ENCODE measurements at places on chromosomes 3 and 15.

GRCh38 chr3:20478436-20478835, 292.4 kb upstream of the SGO1 start:
- no peak for DNase-seq

GRCh38 chr15:31452595-31453557, 126.2 kb downstream of the KLF13 start:
- DNase-seq, result no peak

- DNase-seq, result no peak
Observed at GRCh38 chr3:187319699-187320302, 28.3 kb upstream of the MASP1 start.

GRCh38 chr3:195154793-195155535, 116.0 kb downstream of the XXYLT1 start:
- DNase-seq, result peak; percentile 30

DNA sequence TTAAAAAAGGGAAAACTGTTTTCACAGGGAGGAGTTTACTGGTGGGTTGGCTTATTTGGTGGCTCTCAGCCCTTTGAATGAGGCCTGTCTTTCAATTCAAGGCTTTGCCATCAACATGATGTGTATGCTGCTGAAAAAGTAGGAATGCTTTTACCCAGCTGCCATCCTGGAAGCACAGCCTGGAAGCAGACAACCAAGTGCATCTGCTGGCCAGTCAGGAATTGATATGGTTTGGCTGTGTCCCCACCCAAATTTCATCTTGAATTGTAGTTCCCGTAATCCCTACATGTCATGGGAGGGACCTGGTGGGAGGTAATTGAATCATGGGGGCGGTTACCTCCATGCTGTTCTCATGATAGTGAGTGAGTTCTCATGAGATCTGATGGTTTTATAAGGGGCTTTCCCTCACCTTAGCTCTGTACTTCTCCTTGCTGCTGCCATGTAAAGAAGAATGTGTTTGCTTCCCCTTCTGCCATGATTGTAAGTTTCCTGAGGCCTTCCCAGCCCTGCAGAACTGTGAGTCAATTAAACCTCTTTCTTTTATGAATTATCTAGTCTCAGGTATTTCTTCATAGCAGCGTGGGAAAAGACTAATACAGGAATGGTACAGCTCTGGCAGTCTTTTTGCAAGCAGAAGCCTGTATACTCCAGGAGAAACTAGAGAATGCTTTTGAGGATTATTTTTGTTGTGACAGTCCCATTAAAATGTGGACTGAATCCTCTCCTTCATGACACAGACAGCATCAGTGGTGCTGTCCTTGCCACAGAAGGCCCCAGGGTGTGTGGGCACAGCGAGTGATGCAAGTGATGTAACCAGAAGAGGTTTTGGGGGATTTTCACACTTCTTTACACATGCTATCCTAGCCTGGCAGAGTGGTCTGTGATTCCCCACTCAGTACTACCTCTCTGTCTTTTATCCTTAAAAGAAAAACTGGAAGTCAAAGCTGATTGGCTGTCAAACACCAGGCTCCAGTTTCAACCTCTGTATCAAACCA, 20.0 kb downstream of the PLCL2 start:
- DNase-seq, result no peak

DNA sequence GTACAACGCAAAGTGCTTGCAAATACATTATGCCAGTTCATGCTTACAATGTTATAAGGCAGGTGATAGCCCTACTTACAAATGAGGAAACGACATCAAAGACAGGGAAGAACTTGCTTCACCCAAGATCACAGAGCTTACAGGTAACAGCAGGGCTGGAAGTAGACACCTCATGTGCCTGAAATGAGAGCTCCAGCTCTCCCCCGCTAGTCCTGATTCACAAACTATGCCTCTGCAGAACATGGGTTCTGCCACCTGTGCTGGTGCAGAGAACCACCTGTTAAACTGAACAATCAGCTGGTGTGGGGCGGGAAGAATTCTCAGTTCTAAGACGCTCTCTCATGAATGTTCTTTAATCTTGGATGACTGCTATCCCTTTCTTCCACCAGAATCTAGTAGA, 7.4 kb downstream of the RBSN start:
- DNase-seq, result no peak

GRCh38 chr3:37466660-37467359, 292.4 kb upstream of the LRRFIP2 start:
- DNase-seq, result no peak

DNA sequence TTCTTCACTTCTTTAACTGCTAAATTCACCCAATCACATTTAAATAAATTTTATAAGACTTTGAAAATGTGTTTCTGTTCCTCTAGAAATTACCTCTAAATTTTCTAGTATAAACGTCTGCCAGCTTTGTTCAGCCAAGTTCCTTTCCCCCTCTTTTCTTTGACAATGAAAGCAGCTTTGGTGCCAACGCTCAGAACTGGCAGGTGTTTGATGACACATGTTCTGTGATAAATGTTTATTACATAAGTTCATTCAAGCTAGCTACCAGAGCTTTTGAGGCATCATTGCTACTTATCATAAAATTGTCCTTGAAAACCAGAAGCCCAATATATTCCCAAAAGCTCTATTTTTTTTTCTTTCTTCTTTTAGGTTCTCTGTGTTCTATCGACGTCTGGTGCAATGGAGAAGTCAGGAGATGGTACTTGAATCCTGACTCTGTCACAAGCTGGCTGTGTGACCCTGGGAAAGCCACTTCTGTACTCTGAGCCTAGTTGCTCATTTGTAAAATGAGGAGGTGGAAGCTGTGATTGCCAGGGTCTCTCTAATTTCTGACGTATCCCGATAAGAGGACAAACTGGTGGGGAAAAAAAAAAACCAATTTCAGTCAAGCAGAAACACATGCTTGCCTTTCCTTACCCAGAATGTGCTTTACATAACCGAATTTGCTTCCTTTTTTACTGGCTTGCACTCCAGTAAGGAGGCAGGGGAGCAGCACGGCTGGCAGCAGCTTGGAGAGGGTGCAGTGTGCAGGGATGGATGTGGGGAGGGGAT, 187.1 kb upstream of the LPP start:
- DNase-seq, result no peak

DNA sequence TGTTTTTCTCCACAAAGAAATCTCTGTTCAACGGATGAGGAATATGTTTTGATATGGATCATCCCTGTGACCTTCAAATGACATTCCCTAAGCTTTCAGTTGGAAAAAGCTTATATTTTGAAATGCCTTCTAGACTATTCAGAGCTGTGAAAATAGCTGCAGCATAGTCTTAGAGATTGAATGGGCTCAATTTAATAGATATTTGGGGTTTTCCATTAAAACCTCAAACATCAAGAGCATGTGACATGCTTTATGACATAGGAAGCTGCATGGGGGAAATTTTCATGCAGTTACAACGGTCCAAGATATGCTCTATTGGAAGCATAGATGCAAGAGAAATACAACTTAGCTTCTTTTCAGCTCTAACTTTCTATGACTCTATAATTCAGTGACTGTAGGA, 102.8 kb downstream of the LSAMP start:
- no peak for DNase-seq

DNA sequence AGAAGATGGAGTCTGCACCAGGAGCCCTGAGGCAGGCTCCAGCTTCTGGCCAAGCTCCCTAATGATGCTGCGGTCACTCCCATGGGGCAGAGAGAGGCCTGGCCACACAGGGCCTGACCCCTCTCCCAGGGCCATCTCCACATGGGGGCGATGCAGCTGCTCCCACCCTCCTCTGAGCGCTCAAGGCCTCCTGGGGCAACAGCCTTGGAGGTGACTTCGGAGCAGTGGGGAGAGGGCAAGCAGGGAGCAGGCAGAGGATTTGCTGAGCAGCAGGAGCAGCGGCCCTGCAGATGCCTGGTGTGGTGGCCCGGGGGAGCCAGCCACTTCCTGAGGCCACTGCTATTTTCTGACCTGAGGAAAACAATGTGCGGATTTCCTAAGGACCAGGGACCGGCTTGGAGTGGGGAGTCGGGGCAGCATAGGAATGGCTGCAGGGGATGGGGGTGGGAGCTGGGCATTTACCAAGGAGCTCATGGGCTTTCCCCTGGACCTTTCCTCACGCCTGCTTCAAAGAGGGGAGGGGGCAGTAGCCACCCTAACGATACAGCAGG, 81.6 kb upstream of the RPL32 start:
- DNase-seq, result no peak

DNA sequence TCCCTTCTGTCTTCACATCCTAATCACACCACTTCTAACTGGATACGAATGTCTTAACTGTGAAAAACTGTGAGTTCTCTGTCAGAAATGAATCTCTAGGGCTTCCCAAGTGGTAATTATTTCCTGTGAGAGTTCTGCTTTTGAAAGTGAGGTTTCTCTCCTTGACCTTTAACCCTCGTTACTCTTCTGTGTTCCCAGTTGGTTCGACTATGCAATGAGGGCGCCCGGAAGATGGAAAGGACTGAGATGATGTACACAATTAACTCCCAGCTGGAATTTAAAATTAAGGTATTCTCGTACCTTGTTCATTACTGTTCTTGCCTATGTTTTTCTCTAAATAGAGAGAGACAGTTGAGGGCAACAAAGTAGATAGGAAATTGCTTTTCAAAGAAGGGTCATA, 96.5 kb downstream of the ARHGEF26 start:
- DNase-seq, result no peak

- DNase-seq, result no peak
Observed at GRCh38 chr3:94686208-94686607, 623.3 kb downstream of the NSUN3 start.

- no peak for DNase-seq
Observed at GRCh38 chr3:36923523-36923943, 21.3 kb downstream of the TRANK1 start.

DNA sequence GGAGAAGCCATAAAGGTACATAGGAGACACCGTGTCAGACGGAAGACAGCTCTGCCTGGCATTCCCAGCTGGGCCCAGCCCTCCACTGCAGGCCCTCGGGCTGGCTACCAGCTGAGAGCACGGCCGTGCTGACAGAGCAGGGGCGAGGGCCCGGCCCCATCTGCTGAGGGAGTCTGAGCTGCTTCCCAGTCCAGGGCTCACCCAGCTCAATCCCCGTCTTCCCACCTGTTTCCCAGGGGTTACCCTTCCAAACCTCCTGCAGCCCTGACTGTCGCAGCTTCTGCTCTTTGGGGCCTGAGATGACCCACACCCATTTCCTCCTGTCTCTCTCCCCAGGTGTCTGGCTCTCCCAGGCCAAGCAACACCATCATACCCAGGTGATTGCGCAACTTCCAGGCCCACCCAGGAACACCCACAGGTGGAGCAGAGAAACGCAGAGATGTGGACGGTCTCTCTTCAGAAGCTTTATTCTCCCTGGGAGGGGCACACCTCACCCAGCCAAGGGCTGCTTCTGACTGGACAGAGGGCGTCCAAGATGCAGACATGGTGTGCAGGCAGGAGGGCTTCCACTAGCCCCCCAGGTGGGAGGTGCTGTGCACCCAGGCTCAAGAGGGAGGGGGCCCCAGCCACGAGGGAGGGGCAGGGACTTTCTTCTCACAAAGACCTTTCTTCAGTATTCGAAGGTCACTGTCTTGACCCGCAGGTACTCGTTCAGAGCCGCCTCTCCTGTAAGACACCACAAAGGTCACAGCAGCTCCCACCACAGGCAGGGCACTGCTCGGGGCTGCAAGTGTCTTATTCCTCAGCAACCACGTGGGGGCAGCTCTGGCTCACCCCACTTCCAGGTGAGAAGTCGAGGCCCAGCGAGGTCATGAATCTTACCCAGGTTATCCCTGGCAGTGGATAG, 19.4 kb upstream of the SLC41A3 start:
- no peak for DNase-seq

DNA sequence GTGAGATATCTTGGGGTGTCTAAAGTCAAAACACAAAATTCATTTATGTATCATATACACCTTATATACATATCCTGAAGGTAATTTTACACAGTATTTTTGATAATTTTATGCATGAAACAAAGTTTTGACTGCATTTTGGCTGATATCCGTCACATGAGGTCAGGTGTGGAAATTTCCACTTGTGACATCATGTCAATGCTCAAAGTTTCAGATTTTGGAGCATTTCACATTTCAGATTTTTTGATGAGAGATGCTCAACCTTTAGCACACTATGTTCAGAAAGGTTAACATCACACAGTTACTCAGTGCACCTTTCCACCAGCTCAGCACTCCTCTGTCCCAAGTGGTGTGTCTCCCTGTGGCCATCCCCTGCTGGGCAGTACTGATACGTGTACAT, 37.7 kb upstream of the CPB1 start:
- DNase-seq, result no peak

DNA sequence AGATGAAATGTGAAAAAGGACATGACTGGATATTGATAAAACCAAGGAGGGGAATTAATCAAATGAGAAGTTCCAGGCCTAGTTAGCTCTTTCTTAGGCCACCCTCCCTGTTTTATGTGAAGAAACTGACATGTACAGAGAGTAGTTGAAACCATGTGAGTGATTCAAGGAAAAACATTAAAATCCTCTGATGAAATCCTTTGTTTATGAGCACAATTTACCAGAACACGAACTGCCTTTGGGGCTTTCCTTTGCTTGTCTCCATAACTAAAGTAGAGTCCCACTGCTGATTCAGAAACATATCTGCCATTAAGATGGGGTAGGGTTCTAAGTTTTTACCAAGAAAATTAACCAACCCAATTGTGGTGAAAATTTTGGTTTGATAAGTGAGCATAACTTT, 558.3 kb downstream of the NR2F2 start:
- no peak for DNase-seq

DNA sequence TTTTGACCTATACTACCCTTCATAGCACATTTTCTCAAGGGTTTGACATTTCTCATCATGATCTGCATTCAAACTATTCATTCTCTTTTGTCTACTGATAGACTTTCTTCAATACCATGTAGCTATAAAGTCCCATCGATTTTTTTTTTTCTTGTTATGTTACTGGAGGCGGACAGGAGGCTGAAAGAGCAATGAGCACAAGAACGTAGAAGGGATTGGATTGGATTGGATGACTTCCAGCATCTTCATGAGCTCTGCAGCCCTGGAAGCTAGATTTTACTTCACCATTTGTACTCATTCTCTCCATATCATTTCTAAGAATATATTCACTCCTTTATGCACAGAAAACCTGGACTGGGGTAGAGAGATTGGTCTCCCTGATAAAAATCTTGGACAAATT, 43.2 kb downstream of the DUT start:
- DNase-seq, result no peak

DNA sequence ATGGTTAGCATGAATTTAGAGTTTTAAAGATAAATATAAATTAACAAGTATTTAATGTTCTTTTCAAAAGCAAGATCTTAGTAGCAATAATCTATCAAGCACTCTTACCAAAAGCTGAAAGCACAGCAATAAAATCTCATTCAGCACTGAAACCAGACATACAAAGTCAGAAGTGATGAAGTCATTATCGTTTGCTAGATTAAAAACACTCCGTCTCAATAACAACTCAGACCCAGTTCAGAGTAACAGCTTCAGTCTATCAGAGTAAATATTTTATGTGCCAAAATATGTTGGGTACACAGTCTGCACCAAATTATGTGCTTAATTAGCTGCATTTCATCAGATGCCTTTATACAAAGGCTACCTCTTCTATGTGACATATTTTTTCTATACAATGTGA, 41.6 kb downstream of the CPA3 start:
- DNase-seq, result no peak

DNA sequence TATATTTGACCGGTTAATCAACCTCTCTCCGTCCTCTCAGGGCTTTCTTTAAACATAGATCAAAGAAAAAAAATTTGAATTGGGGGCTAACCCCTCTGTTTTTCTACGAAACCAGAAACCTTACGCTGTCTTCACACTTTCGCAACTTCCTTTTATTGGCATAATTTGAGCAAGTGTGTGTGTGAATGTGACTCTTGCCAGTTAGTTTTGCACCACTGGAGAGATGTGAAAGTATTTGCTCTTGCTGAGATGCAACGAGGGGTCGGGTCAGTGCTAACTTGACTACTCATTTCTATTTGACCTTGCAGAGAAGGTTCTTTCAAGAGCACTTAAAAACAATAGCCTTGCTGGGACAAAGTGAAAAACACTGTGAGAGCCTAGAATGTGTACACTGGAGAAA, 81.2 kb downstream of the FAM43A start:
- no peak for DNase-seq
